NCI-H345 (cell line): ENCODE measurements at places on chromosomes 11 and 22.

GRCh38 chr11:88475991-88476418 lies 138.5 kb upstream of the CTSC start:
- DNase-seq: no peak

- DNase-seq: no peak
These were observed 91.9 kb upstream of the SOX6 start for GRCh38 chr11:16448123-16448717.

- DNase-seq: no peak
These were observed 54.6 kb downstream of the PRCP start for GRCh38 chr11:82845356-82846353.

DNA sequence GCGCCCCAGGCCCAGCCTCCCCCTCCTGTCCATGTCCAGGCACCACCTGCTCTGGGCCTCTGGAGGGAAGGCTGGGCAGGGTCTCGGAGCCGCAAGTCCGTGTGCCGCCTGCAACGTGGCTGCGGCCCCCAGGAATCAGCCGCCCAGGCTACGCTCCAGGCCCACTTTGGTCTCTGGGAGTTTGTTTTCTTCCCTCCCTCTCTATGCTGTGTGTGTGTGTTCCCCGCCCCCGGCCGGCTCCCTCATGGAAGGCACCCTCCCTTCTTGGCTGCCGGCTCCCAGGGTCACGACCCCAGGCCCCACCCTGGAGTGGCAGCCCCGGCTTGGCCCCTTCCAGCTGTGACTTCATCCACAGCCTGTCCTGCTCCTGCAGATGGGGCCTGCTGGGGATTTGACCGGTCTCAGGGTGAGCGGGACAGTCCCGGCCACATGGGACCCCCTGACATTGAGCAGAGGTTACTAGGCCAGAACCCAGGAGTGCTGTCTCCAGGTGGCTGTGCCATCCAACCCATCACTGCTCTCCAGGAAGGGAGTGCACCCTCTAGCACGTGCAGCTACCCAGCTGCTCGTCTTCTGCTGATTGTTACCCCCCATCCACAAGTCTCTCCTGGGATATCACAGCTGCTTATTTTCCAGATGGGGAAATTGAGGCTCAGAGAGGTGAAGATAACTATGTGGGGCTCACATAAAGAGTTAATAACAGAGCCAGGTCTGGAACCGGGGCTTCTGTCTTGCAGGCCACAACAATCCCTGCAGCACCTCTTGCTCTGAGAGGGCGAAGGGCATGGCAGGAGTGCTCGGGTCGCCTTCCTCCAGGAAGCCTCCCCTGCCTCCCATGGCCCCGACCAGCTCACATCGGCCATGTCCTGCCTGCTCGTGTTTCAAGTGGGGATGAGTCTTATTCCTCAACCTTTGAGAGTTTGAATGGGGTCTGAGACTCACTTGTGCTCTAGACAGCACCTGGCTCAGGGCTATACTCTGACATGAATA lies 2.8 kb upstream of the LIF start:
- DNase-seq: no peak

DNA sequence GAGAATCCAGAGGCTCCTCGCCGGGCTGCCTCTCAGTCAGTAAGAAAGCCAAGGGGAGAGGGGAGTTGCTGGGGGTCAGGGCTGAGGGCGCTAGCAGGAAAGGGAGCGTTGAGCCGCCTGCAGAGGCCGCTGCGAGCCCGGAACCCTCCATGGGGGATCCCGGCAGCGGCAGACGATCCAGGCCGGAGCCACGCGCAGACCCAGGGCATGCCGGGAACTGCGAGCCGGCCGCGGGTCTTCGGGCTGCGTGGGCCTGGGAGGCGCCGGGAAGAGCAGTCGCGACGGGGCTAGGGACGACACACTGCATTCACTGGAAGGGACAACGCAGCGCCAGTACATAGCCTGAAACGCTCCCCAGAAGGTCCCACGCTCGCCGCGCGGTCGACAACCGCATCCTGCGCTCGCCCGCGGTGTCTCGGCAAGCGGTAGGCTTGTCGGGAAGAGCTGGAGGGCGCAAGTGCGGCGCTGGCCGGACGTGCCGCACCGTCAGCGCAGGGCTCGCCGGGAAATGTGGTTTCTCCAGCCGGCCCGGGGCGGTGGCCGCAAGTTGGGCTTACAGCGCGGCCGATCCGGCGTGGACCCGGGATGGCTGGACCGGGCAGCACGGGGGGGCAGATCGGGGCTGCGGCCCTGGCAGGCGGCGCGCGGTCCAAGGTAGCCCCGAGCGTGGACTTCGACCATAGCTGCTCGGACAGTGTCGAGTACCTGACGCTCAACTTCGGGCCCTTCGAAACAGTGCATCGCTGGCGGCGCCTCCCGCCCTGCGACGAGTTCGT lies at the start of gene LZTR1:
TSS of gene LZTR1 (plus strand) at position 511 of the 776 bp plus-strand sequence. CDS start at position 586, 75 bp downstream.
- peak; percentile 52 for DNase-seq

GRCh38 chr11:67396587-67397389 lies 4.9 kb downstream of the PPP1CA start:
- DNase-seq: no peak
